ENCODE measurements at places on chromosomes 7 and 10. TPM values are rescaled to one million over a fixed set of nuclear protein-coding genes. Genes with fewer than 3 reads are reported as not detected.

The STEAP1B gene
- 1.3 TPM for total RNA-seq

The MPP7 gene
- 24.4 TPM for total RNA-seq

The CDC14C gene
- total RNA-seq, result not detected

The TAS2R3 gene
- 1.3 TPM for total RNA-seq

The MACC1 gene
- not detected for total RNA-seq

The NUTM2E gene
- total RNA-seq, result 0.12 TPM

The UBE2D1 gene
- 12.7 TPM for total RNA-seq

The AKR1D1 gene
- not detected for total RNA-seq

The LIPN gene
- not detected for total RNA-seq

The PNLIPRP2 gene
- not detected for total RNA-seq

The IFIT1B gene
- total RNA-seq, result not detected

The OR2A12 gene
- not detected for total RNA-seq

Measured in activated naive CD4-positive, alpha-beta T cell treated with anti-CD3 and anti-CD28 coated beads, Interleukin-2, amount 10 ng/mL, durations not matched to agents 5 hours and 36 hours (primary cell).